ENCODE measurements at places on chromosomes 16 and 17.
A peak's percentile ranks its signal among the peaks of the same experiment; 100 is the strongest.

DNA sequence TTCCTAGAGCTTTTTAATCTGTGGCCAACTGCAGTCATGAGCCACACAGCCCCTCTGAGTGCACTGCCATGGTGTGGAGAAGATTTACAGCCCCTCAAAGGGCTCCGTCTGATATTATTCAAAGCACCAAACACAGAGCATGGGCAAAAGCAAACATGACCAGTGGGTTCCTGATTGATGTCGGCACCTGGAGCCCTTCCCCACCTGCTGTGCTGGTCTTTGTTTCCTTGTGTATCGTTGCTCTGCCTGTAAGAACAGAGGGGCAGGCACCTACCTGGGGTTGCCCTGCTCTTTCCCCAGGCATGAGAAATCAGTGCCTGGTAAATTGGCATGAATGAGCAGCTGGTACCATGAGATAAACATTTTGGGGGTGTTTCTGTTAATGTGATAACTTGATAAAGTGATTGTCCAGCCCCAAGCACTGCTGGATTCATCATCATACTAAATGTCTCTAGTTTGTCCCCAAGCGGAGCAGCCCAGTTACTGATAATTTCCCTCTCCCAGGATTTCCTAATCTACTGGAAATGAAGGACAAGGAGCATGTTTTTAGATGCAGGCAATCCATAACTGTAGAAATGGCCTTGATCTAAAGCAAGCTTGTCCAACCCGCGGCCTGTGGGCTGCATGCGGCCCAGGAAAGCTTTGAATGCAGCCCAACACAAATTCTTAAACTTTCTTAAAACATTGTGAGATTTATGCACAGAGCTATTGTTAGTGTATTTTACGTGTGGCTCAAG lies 5.0 kb upstream of the SPIRE2 start:
- no peak for DNase-seq

- no peak for DNase-seq
Observed at GRCh38 chr16:74372953-74373846, 2.9 kb upstream of the NPIPB15 start.

DNA sequence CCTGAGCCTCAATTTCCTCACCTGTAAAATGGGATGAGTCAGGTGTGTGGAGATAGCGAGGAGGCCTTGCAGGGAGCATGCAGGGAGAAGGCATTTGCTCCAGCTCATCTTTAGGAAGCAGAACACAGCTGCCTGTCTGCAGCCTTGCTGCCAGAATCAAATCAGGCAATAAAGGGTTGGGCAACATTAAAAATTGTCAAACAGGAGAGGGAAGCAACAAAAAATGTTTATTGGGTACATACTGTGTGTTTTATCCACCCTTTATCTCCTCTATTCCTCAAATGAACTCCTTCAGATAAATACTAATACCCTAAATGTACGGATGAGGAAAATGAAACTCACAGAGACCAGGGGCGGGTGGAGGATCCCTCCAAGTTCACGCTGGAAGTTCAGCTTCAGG lies 12.2 kb downstream of the KRT16 start:
- DNase-seq, result no peak

DNA sequence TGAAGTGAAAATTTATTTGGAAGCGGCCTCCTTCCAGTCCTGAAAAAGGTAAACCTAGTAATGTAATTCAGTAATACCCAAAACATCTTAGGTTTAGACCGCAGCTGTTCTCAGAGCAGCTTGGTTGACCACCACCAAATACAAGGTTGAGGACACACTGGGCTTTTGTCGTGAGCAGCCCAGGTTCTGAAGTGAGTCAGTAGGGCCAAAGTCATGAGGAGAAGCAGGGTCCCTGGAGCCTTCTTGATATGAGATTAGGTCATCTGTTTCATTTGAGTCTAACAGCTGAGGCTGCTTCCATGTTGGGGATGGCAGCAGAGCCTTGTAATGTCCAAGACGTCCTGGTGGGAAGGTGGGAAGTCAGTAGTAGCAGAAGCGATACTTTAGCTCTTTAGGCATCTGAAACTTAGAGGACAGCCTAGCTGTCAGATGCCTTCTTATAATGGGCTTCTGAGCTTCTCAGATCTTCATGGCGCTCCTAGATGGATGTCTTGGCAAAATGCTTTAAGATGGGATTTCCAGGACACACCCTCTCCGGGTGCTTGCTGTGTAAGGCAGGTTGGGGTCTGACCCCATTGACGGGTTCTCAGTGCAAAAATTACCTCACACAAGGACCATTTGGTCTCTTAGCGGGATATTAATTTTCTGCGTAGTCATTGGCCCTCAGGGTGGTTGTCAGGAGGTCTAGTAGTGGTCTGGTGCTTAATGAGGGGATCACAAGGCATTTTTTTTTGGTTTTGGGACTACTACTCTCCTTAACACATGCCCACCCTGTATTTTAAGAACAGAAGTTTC lies 2.4 kb downstream of the ALKBH5 start:
- no peak for DNase-seq

DNA sequence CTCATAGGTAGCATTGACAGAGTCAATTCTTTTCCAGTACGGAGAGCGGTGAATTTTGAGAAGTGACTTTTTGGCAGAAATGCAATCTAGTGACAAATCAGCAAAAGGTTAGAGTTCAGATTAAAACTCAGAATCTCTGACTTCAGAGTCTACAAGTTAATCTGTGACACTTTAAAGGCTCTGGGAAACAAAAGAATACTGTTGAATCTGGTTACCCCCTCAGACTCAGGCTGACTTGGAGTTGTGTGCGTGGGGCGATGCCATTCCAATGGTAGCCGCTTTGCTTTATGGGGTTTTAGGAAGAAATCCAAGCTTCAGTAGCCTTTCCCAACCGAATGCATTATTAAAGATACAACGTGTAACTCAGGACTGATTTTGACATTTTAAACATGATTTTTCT lies 118.2 kb downstream of the CDH13 start:
- DNase-seq, result no peak

- DNase-seq, result no peak
Observed at GRCh38 chr17:74878658-74879057, 5.9 kb upstream of the FDXR start.

- DNase-seq, result no peak
Observed at GRCh38 chr16:353404-354290, 1.1 kb upstream of the AXIN1 start.

DNA sequence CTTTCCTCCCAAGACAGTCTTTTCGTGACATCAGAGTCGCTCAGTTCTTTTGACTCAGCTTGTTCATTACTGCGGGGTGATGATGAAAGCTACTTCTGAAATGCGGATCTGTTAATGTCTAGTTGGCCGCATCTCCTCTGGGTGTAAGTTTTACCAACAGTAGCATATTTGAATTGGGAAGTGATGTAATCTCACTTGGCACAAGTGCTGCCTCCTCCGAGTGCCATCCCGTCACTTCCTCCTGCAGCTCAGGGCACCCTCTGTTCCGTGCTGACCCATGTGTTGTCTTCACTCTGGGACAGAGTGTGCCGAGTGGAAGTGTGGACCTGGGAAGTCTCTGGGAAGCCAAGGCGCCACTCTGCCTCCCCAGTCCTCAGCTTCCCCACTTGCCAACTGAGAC lies 8.9 kb downstream of the ADAD2 start:
- DNase-seq, result no peak

- no peak for DNase-seq
Observed at GRCh38 chr17:58516644-58517377, 2.4 kb upstream of the MTMR4 start.

DNA sequence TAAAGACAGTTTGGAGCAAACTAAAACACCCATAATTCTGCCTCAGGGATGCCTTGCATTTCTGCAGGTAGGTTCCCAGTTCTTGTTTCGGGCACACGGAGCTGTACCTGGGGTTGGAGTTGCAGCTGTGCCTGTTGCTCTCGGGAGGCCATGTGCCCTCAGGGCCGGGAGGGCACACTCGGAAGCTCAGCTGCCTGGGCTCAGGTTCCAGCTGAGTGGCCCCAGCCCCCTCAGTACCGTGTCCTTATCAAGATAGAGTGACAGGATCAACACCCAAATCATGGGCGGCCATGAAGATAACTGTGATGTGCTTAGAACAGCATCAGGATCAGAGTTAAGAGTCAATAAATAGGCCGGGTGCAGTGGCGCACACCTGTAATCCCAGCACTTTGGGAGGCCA lies 107.9 kb downstream of the SNX29 start:
- no peak for DNase-seq

GRCh38 chr16:59339871-59340270 lies 605.8 kb upstream of the GOT2 start:
- no peak for DNase-seq

GRCh38 chr17:27418366-27418615 lies 38.0 kb upstream of the KSR1 start:
- no peak for DNase-seq

DNA sequence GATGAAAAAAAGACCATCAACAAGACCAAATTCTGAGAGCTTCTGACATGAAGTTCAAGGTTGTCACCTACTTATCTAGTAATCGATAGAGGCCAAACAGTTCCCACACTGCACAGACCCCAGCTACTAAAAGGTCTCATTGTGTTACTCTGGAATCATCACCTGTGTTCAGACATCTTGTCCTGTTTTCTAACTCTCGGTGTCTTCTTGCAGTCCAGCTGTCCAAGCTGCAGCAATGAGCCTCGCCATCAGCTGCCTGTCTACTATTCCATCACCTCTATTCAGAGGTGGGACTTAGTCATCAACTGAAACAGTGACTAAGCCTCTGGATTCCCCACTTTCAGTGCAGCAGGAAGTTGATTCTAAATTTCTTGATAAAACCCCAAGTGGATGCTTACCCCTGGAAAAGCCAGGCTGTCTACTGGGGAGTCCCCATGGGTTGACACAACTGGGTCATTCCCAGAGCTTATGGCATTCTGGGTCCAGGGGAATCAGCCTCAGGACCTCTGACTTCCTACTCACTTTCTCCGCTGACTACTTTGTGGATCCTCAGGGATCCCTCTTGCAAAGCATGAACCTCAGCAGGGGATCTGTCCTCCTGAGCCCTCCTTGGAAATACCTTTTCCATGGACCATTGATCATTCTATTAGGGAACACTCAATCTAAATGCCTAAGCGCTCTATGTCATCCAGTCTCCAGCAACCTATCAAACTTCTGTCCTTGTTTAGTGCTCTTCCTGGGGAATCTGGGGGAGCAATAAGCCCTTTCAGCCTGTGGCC lies 46.5 kb downstream of the HNF1B start:
- DNase-seq, result no peak

DNA sequence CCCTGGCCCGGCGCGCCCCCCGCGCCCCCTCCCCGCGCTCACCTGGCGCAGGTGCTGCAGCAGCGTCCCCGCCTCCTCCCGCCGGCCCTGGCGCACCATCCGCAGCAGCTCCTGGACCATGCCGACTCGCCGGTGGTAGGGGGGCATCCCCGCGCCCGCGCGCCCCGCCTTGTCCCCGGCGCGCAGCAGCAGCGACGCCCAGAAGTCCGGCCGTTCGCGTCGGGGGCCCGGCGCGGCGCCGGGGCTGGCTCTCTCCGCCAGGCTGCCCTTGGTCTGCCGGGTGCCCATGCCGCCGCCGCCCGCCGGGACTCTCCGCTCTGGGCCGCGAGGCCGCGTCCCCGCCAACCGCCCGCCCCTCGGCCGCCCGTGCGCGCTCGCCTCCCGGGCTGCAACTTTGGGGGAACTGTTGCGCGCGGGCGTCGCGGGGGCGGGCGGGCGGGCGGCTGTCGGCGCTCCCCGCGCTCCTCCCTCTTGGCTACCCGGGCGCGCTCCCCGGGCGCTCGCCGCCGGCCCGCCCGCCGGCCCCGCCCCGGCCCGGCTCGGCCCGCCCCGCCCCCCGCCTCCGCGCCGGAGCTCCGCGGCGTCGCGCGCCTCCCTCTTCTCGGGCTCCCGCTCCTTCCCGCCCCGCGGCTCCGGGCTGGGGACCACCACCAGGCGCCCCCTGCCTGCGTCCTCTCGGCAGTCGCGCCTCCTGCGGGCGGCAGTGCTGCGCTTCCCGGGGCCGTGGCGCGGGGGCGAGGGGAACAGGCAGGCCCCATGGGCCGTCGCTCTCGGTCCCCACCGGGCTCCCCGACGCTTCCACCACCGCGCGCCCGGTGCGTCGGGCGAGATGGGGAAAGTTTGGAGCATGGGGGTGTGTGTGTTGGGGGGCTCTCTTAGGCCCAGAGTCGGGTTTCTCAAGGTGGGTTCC lies at the start of gene LRRC75A:
TSS of gene LRRC75A (minus strand) at position 491 of the 910 bp plus-strand sequence. CDS start at position 288, 203 bp downstream.
- DNase-seq, result peak; percentile 30

DNA sequence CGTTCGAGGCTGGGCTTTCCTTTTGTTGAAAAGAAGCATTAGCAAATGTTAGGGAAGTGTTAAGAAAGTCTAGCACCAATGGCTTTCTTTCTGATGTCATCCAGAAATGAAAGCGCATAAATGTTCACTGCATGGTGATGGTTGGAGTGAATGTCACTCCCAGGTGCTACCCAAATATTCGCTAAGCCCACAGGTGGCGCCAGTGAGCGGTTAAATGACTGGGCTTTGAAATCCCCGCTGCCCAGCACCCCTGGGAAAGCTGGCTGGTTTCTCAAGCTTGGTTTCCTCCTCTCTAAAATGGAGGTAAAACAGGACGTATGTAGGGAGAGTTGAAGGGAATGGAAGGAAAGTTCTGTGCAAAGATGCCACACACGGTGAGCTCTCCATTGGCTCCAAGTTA lies 104.4 kb downstream of the IRX5 start:
- peak; percentile 35 for DNase-seq

DNA sequence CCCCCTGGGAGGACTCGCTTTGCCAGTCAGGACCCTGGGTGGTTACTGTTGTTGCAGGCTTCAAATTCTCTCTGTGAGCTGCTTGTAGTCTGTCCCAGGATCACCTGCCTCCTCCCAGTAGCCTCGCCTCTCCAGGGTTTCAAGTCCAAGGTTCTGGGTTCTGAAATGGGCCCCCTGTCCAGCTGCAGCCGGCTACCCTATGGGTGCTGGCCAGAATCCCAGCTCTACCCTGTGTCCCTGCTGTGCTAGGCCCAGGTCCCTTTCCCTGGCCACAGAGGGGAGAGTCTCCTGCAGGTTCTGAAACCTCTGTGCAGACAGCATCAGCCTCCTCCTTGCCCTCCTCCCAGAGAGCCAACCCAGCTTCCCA lies 21.4 kb downstream of the UNC13D start:
- no peak for DNase-seq

GRCh38 chr16:86343027-86343795 lies 167.1 kb upstream of the FOXF1 start:
- no peak for DNase-seq

- DNase-seq, result no peak
Observed at GRCh38 chr17:49551221-49552069, 24.2 kb upstream of the NXPH3 start.

DNA sequence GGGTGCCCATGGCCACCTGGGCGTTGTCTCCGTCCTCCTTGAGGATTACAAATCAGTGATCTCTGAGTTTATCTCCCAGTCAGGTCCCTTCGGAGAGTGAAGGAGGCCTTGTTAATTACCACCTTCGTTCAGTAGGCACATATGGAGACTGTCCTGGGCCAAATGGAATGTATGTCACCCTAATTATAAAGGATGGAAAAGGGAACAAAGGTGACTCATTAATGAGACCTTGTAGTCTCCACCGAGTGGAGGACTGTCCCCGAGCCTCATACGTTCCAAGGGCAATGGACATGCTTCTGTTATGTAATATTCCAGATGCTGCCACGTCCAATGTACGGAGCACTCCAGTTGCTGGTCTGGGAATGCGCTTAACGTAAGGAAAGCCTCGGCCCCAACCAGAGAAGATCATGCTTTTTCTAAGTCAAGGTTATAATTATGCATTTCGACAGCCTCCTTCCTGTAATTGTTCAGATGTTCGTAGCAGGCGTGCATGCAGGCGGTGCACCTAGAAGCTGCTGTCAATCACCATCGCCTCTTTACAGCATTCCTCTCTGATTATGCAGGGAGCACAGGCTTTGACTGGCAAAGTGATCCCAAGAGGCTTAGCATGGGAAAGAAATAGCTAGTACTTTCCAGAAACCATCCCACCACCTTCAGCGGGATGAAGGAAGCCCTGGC lies 22.4 kb upstream of the SEC14L1 start:
- DNase-seq, result no peak
